Renal cortex interstitium (tissue), 15 donors: ENCODE measurements at places on chromosomes 11 and 22.

DNA sequence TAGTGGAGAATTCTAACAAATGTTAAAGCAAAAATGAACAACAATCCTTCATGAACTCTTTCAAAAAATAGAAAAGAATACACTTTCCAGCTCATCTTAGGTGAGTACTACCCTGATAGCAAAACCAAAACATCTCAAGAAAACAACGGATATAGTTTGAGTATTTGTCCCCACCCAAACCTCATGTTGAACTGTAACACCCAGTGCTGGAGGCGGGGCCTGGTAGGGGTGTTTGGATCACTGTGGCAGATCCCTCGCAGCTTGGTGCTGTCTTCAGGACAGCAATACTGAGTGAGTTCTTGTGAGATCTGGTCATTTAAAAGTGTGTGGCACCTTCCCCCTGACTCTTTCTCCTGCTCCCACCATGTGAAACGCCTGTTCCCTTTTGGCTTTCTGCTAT, 27.0 kb downstream of the NCAPD3 start:
- DNase-seq: no peak

GRCh38 chr11:11579012-11579988, 42.5 kb downstream of the GALNT18 start:
- DNase-seq: no peak

DNA sequence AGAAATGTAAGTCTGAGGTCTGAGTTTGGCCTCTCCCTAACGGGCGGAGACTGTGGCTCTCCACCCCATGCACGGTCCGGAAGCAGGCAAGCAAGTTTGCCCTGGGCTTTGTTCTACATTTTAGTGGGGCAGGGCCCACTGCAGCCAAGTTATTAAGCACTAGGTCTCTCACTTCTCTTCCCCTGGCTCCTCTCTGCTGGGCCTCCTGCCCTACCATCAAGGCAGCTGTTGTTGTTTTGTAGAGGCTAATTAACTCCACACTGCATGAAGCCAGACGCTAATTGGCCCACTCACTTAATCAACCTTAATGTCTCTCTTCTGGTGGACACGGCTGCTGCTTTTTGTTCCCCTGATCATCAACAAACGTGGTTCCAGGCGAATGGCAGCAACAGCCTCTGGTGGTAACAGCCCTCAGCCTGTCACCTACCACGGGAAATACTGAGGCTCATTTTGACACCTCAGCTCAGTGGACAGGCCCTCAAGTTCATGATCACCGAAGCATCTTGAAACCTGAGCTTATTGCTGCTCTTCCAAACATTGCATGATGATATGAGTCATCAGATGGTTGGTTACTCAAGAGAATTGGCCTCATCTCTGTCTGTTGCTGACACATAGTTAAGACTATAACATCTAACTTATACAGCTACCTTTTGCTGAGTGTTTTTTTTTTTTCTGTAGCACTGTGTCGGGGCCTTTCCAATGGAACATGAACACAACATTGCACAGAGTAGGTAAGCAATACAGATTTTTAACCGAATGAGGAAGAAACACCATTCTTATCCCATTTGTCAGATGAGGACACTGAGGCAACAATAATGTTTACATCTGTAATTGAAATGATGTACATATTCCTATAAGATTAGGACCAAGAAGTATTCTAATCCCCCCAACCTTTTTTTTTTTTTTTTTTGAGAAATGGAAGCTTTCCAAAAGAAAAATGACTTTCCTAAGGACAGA, 20.8 kb upstream of the LMO2 start:
- no peak for DNase-seq

GRCh38 chr22:46036558-46037408, 59.8 kb upstream of the WNT7B start:
- no peak for DNase-seq

DNA sequence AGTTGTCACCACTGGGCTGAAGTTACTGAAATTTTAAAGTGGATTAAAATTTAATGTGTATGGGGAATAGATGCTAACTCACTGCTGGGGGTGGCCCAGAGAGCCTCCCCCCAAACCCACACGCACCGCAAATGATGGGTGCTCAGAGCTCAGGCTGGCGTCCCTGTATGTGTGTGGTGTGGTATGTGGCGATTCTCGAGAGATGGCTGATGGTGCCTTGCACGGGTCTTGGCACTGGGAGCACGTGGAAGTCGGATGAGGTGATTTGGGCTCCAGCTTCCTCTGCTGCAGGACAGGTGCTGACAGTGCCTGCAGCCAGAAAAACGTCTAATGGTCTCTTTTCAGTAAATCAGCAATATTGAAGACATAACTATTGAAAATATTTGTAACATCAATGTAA, 1473.3 kb downstream of the TBC1D22A start:
- no peak for DNase-seq

- no peak for DNase-seq
Measured at GRCh38 chr22:32490279-32490678, 15.7 kb downstream of the FBXO7 start.

DNA sequence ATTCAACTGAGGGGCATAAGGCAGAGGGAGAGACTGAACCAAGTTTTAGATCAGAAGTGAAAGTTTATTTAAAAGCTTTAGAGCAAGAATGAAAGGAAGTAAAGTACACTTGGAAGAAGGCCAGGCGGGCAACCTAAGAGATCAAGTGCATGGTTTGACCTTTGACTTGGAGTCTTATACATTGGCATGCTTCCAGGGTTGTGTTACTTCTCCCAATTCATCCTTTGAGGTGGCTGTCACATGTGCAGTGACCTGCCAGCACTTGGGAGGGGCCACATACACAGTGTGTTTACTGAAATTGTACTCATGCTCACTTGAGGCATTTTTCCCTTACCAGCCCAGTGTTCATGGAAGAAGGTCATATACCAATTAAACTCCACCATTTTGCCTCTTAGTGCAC, 30.4 kb downstream of the CYP2R1 start:
- no peak for DNase-seq
